Thyroid gland (tissue), 4 donors: ENCODE measurements at places on chromosomes 7 and 10. TPM values are rescaled to one million over a fixed set of nuclear protein-coding genes. Genes with fewer than 3 reads are reported as not detected.

GBX1 gene
- total RNA-seq, result not detected

MASTL gene
- total RNA-seq, result 7.8 TPM

- no peak for DNase-seq
Measured at GRCh38 chr7:48847917-48848316, 76.4 kb upstream of the CDC14C start.

GRCh38 chr7:48016641-48017040 is 12.3 kb downstream of the SUN3 start:
- no peak for DNase-seq

DGKB gene
- not detected for total RNA-seq

CPXM2 gene
- 11.6 TPM for total RNA-seq

DNA sequence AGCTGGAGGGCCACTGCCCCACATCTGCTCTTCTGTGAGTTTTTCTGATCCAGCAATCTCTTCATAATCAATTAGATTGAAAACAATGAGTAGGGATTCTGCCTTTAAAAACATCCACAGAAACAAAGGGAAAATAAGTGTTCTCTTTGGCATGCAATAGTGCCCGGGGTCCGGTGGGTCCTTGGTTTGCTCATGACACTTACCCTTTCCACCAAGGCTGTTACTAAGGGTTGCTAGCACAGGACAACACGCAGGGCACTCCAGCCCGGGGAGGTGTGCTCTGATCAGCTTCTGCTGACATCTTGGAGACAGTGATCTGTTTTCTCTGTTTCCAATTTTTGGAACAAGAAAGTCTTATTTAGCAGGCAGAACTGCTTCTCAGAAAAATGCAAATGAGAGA is 146.7 kb downstream of the TEX36 start:
- no peak for DNase-seq

LRIT2 gene
- total RNA-seq, result not detected

- no peak for DNase-seq
Measured at GRCh38 chr7:152369518-152369917, 66.3 kb downstream of the KMT2C start.

GRCh38 chr7:157775560-157776332 is 438.9 kb downstream of the DNAJB6 start:
- no peak for DNase-seq

DNA sequence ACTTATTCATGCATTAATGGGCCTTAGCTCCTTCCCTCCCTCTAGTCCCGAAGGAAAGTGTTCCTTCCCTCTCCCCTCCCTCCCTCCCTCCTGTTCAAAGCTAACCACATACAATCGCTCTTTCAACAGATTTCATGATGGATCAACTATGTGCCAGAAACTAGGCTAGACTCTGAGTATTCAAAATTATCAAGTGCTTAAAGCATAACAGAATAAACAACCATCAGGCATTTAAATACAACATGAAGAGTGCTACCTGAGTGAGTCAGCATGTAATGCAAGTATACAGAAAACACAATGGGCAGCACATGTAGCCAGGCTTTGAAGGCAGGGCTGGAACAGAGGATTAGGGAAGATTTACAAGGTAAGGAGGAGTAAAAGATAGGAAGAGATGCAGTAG is 11.3 kb downstream of the CHCHD3 start:
- peak; percentile 19 for DNase-seq

NRCAM gene
- 13.6 TPM for total RNA-seq

CFAP58 gene
- 1.6 TPM for total RNA-seq

VPS37D gene
- 3.9 TPM for total RNA-seq

DNA sequence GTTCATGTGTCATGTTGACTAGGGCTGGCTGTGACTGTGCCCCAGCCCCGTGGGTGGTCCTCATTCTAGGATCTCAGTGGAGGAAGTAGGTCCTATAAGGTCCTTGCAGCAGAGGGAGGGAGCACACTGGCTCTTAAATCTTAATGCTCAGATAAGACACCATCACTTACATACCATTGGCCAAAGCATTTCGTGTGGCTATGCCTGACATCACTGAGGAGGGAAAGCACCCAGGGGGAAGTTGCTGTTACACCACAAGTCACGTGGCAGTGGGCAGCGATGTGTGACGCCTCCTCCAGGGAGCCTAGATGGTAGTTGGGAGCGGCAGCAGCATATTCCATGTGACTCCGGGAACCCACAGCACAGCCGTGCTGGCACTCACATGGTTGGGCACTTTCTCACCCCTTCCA is 224.7 kb upstream of the SH2B2 start:
- peak; percentile 60 for DNase-seq

TMEM130 gene
- 0.63 TPM for total RNA-seq

DNA sequence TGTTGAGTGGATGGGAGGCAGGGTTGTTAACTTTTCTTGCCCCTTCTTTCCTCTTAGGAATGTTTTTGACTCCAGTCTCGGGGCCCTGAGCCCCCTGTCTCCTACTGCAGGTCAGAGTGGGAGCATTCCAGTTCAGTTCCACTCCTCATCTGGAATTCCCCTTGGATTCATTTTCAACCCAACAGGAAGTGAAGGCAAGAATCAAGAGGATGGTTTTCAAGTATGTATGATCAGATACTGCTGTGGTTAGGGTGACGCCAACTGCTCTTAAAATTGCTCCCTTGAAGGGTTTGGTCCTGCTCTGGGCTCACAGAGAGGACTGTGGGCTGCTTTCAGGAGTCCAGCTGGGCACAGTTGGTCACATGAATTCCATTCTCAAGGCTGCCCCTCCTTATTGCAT is 22.0 kb downstream of the VWA2 start:
- no peak for DNase-seq

DNA sequence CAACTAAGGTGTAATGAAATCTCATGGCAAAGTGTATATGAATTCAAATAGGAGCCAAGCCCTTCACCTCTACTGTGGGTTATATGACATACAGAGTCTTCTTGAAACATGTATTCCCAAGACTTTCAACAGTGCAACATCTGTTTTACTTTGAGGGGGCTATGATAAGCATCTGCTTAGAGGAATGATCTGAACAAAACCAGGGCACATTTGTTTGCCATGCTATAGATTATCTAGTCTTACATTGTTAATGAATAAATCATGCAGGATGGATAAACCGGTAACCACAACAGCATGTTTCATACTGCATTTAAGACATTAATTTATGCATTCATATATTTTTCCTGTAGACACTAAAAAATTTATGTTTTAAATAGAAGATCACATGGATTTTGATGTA is 1021.9 kb downstream of the LRMDA start:
- DNase-seq, result no peak

DNA sequence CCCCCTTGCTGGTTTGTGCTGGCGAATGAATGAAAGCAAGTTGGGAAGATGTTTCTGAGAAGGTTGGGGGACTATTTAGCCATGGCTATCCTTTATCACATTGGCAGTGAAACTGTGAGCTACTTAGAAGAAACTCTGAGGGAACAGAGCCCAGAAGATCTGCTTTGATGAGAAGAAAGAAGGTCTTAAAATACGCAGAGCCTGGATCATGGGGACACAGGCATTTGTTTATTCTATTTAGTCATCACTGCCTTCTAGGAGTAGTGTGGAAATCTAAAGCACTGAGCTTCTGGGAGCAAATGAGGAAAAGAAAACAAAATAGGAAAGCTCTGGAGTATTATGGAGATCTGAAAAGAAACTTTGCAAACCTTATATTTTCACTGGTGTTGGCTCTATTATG is 28.5 kb downstream of the CPED1 start:
- no peak for DNase-seq

DNA sequence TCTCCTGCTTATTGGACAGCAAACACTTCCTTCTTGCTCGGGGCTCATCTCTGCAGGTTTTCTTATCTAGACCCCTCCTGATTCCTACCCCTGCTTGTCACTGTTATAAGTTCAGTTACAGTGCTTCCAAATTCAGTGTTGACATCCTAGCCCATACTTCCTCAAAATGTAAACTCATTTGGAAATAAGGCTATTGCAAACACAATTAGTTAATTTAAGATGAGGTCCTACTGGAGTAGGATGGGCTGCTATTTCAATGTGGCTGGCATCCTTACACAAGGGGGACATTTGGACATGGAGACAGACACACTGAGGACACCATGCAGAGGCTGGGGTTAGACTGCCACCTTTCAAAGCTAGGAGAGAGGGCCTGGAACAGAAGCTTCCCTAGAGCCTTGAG is 85.2 kb upstream of the NPVF start:
- DNase-seq, result no peak

DNA sequence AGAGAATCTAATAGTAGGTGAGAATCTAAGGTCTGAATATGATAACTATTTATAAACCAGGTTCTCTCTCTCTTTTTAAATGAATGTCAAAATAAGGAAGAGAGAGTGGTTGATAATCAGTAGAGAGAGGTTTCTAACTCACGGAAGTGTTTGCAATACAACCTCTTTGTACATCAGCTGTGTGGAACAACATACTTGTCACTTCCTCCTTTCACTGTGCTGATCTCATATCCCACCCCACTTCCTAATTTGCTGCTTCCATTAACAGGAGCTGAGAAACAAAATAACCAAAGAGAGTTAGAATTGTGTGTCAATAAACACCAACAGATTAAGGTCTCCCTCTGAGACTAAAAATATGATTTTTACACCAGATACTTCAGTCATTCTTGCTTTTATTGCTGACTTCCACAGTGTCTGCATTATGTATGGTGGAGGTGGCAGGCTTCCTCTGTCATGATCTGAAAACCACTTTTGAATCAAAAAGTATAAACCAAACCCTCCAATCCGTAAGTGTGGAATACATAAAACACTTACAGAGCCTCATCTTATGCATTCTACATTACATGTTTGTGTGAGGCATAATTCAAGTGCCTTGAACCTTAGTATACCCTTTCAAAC is 25.0 kb downstream of the CACUL1 start:
- no peak for DNase-seq

- no peak for DNase-seq
Measured at GRCh38 chr10:64098994-64099393, 577.8 kb downstream of the REEP3 start.

CHST15 gene
- 75.1 TPM for total RNA-seq

DNA sequence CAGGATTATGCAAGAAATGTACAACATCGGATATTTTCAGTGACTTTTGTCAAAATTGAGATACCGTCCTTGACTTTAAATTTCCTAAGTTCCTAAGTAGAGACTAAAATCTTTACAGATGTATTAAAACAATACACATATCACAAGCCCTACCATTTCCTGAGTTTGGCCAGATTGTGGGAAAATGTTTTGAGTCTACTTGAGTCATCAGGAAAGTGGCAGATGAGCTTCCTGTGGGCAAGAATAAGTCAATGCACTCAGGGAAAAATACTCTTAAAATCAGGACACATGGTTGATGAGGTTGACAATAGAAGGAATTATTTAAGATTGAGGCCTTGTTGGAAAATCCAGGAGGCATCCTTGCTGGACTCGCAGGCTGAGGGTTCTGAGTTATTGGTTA is 162.5 kb downstream of the SNX10 start:
- no peak for DNase-seq

DNA sequence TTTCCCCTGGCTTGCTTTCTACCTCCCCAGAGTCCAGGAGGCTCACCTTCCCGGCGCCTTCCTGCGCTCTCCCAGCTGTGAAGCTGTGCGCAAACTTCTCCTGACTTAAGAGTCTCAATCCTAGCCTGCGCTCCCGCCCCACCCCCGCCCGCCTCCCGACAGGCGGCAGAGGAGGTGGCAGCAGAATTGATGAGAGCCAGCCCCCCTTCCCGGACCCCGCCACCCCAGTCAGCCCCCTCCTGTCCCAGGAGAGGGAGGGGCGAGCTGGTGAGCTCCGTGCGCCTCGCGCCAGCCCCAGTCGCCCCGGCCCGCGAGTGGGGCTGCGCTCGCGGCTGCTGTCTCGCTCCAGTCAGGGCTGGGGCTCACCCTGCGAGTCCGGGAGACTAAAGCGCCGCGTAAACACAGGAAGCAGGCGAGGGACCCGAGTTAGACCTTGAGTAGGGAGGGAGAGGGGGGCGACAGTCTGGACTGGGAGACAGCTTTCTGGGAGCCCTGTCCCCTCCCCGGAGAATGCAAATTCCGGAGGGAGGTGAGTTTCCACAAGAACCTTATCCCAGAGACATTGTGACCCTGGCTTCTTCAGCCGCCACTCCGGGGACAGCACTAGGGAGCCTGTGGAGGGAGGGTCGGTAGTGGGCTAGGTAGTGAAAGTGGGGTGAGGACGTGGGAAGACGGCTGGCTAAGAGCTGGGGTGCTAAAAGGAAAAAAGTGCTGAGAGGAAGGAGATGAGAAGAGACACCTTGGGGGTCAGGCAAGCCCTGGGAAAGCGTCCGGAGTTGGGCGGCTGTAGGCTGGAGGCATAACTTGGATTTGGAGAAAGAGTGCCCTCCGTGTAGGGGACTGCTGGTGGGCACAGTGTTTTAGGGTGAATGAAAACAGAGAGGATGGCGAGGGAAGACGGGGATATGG is at the start of gene CALCR:
Gene CALCR, minus strand, starts transcription at position 79 of the 909 bp plus-strand sequence. CDS start 87,743 bp downstream, outside the sequence.
- DNase-seq, result no peak

LRRN3 gene
- 15.9 TPM for total RNA-seq

- DNase-seq, result no peak
Measured at GRCh38 chr10:43261578-43262396, 5.1 kb downstream of the RASGEF1A start.

AGR2 gene
- not detected for total RNA-seq

UPK3BL2 gene
- total RNA-seq, result 17.5 TPM

TMEM184A gene
- 0.45 TPM for total RNA-seq

DNA sequence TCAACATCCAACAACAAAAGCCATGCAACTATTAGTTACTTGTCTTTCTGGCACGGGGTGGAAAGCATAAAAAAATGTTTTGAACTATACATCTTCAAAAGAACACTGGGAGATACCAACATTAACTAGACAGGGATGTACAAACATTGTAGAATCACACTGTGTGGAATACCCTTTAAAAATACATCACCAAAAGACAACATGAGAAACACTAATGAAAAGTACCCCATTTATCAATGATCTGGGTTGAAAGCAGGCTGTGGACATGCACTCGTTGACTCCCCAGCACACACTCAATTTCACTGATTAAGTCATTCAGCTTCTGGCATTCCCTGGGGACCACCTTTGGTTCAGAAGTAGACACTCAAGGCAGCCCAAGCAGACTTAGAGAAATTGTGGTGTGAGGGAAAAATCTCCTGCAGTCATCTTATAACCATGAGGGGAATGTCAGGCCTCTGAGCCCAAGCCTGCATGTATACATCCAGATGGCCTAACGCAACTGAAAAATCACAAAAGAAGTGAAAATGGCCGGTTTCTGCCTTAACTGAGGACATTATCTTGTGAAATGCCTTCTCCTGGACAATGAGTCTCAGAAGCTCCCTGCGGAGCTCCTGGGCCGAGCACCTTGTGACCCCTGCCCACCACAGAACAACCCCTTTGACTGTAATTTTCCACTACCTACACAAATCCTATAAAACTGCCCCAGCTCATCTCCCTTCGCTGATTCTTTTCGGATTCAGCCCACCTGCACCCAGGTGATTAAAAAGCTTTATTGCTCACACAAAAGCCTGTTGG is 53.0 kb downstream of the CACUL1 start:
- no peak for DNase-seq

GRCh38 chr7:103718482-103719061 is 270.9 kb downstream of the RELN start:
- no peak for DNase-seq

DNA sequence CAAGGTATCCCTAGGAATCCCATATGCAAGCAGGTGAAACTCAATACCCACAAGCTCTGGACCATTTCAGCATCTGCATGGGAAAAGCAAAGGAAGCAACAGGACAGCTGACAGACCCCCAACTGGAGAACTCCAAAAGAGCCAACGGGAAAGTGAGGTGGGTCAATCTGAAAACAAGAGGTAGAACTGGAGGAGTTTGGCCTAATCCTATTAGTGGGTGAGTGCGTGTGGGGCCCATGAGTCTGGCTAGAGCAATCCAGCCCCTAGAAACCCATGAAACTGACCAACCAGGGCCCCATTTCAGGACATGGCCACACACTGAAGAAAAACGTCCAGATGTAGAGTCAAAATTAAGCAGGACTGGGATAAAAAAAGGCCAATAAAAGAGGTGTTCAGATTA is 26.6 kb upstream of the WNT8B start:
- DNase-seq, result no peak

STAG3 gene
- total RNA-seq, result 2.7 TPM
